ENCODE measurements at places on chromosomes 4 and X.

GRCh38 chr4:61853041-61853440, 652.9 kb downstream of the ADGRL3 start:
- DNase-seq = no peak

- DNase-seq = no peak
These were observed 31.2 kb downstream of the PRIMPOL start for GRCh38 chr4:184680698-184681097.

- no peak for DNase-seq
These were observed 58.4 kb upstream of the NEIL3 start for GRCh38 chr4:177251237-177251636.

DNA sequence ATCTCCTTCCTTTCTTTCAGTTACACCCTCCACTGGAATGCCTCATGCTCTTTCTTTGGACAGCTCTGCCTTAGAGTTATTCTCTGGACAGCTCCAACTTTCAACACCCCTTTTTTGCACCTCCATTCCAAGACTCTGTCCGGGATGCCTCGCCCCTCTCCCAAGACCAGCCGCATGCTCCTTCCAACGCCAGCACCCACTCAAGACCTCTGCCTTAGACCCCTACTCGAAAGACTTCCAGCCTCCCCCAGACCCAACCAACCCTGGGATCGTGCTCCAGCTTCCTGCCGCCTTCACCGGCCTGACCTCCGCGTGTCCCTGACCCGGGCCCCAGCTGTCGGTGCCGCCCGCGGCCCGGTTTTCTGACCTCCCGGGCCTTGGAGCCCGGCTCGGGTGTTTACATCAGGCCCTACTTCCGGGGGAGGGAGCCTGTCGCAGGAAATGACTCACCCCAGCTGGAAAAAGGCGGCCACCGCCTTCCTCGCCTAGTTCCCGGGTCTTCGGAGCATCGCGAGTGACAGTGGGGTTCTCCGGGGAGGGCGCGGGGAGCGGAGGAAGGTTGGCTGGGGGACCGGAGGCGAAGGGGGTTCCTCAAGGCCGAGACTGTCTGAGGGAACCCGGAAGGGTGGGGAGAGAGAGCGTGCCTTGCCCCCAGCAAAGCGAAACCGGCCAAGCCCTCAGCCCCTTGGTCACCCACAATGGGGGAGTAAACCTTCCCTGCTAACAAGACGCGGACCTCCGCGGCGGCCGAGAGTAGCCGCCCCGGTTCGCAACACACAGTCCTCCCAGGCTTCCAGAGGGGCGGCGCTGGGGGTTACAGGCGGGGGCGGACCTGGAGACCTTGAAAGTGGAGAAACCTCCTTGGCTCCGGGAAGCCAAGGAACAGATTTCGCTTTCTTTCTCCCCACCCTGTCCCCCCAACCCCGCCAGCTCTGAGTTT, at the start of gene WDR45:
WDR45 (minus strand) TSS at position 399 of the 940 bp plus-strand sequence. CDS start 1,792 bp downstream, outside the sequence.
- DNase-seq = peak; percentile 54

- no peak for DNase-seq
These were observed 4.3 kb upstream of the SHROOM3 start for GRCh38 chr4:76430519-76431388.

DNA sequence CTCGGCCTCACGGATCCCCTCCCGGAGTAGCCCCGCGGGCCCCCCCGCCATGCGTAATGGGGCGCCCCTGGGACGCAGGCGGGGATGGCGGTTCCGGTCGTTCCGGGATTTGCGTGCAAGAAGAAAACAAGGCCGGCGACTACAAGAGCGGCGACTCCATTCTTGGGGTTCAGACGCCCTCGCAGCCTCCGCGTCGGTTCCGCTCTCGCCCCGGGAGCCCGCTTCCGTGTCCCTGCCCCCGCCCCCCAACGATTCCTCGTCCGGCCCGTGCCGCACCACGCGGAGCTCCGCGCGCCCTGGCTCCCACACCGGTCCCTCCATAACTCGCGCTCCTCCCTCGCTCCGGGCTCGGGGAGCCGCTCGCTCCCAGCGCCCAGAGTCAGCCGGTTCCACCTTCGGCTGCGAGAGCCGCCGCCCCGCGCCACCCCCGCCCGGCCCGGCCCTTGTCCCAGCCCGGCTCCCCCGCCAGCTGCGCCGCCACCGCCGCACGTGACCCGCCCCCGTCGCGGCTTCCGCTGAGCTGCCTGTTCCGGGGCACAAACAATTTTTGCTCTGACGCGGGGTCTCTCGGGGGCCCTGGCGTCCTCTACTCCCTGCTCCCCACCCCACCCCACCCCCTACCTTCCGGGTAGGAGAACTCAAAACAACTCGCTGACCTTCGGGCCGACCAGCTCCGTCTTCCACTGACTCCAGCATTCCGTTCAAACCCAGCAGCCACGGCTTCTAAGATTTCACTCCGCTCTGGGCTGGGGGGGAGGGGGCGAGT, 78.8 kb upstream of the BCOR start:
- peak; percentile 58 for DNase-seq

DNA sequence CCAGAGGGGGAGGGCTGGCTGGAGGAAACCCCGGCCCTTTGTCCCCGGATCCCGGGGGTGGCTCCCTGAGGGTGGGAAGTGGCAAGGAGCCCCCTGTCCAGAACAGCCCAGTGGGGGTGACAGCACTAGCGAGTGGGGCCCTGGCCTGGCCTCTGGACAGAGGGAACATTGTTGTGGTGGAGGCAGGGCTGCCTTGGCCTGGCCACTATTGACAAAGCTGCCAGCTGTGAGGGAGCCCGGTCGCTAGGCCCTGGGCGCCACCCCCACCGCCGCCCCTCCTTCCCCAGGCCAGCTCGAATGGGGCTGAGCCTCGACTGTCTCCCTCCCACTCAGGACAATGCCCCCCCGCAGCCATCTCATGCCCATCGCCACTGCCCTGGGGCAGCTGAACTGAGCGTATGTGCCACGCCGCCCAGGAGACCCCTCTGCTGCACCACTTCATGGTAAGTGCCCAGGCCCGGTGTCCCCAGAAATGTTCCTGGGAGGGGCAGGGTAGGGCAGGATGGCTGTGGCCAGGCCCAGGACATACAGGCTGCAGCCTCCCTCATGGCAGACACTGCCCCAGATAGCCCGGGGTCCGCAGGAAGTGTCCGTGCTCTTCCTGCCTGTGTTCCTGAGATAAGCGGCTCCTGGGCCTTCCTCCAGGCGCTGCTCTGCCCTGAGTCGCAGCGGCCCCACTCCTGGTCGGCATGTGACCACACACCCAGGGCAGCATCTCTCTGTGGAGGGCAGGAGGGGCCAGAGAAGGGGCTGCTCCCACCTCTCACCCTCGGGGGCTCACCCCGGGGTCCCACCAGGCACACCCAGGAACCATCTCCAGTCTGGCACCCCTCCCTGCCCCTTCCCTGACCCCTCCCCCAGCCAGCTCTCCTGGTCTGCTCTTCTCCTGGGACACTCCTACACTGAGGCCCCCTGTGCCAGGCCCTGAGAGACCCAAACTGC, 1.4 kb downstream of the PLXNB3 start:
- DNase-seq = no peak

- DNase-seq = no peak
These were observed 58.9 kb upstream of the BCOR start for GRCh38 chrX:40156470-40157227.

DNA sequence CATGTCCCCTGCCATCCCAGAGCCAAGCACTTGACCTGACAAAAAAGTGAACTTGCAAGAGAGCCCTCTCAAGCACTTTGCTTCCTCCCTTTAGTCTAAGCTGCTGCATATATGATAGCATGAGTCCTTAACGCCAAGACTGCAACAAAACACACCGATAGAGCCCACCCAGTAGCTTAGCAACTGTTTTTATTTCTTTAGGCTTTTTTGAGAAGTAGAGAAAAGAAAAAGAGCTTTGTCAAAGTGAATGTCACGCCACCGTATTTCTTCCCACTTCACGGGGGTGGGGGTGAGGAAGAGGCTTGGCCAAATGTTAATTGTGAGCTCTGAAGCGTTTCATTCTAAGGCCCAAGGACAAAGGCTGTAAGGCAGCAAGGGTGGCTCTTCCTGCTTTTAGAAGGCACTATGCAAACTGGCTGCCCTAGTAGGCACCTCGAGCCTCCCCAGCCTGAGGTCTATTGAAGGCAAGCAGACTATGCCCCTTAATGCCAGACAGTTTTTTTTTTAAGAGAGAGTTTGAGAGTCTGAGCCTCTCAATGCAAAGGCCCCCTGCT, 138.6 kb downstream of the HS6ST2 start:
- no peak for DNase-seq

DNA sequence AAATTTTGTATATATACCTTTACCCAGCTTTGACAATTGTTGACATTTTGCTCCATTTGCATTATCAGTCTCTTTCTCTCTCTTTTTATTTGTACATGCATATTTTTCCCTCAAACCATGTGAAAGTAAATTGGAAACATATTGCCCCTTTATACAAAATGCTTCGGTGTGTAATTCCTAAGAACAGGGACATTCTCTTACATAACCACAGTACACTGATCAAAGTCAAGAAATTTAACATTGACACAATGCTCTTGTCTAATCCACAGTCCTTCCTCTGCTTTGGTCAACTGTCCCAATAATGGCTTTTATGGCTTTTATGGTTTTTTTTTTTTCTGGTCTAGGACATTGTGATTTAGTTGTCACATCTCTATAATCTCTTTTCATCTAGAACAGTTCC, 9.5 kb upstream of the SMS start:
- no peak for DNase-seq

DNA sequence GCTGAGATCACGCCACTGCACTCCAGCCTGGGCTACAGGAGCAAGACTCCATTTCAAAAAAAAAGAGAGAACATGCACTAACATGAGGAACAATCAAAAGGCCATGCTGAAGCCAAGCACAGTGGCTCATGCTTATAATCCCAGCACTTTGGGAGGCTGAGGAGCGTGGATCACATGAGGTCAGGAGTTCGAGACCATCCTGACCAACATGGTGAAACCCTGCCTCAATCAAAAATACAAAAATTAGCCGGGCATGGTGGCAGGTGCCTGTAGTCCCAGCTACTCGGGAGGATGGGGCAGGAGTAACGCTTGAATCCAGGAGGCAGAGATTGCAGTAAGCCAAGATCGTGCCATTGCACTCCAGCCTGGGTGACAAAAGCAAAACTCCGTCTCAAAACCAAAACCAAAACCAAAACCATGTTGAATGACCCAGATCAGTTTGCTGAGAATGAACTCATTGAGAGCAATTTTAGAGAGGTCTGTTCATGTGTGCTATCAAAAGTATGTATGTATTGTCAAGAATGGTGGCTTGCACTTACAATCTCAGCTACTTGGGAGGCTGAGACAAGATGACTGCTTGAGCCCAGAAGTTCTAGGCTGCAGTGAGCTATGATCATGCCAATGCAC, 44.8 kb downstream of the PDS5A start:
- no peak for DNase-seq

GRCh38 chr4:134740290-134740689, 538.7 kb upstream of the PABPC4L start:
- no peak for DNase-seq

GRCh38 chrX:133511041-133511440, 95.8 kb upstream of the GPC4 start:
- DNase-seq = no peak

GRCh38 chr4:14059006-14059405, 431.5 kb upstream of the BOD1L1 start:
- no peak for DNase-seq

GRCh38 chr4:53638919-53639318, 47.6 kb upstream of the LNX1 start:
- DNase-seq = no peak

DNA sequence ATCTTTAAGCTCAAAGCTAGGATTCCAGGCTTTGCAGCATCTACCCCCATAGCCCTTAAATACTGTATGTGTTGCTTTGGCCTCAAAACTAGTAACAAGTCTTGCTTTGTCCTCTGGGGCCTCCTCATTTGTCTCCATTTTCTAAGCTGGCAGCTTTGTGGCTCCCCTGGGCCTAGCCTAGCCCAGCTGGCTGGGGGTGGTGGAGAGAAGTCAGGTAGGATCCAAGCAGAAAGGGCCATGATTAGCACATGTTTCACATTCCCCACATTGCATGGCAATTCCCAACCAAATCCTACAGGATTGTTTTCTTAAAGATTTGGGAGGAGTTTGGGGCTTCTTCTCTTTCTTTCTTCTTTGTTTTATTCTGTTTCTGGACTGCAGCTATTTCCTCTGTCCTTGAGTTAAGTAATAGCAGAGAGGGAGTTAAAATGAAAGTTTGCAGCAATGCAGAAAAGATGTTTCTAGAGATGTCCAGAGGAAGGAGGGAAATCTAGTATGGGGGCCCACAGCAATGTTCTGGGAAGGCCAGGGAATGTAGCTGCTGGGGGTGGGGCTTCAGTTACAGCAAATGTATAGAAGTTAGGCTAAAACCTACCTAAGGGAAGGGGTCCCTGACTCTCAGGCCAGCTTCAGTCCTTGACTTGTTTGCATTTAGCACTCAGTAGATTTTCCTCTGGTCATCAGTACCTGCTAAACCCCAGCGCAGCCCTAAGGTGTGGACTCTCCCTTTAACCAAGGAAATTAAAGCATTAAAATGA, 92.1 kb downstream of the SHROOM4 start:
- no peak for DNase-seq

All from stimulated activated CD4-positive, alpha-beta T cell treated with anti-CD3 and anti-CD28 coated beads, Interleukin-12 subunit alpha, Interleukin-12 subunit beta, amount 100 ng/mL, for 48 hours (primary cell).